ENCODE measurements at places on chromosomes 12 and 14.

DNA sequence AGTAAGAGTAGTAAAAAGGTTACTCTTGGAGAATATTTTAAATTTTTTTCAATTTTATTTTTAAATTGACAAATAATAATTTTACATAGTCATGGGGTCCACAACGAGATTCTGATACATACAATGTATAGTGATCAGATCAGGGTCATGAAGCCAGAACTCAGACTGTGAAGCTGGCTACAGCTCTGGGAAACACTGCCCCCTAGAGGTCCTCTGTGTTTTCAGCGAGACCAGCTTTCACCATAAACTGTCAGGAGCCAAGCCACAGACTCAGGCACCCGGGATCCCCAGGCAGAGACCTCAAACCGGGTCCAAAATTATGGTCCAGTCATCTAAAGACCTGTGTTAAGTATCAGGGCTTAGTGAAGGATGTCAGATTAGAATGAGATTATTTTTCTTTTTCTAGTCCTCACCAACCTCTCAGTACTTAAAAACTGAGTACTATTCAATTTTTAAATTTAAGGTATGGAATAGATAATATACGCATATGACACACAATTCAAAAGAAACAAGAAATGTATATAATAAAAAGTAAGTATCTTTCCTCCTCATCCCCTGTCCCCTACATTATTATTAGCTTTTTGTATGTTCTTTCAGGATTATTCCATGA lies 397.1 kb downstream of the MDGA2 start:
- no peaks in the 10 kb centered on the region for H3K27me3 ChIP-seq
- DNase-seq = no peak
- no peak overlapping the region for H3K4me3 ChIP-seq
- no peaks in the 10 kb centered on the region for H3K4me1 ChIP-seq

- no peak overlapping the region for H3K27ac ChIP-seq
- H3K27me3 ChIP-seq = no peaks in the 10 kb centered on the region
- H3K4me3 ChIP-seq = no peak overlapping the region
- H3K4me1 ChIP-seq = no peaks in the 10 kb centered on the region
- no peak for DNase-seq
These were observed 234.0 kb upstream of the HMGA2 start for GRCh38 chr12:65590318-65590717.

DNA sequence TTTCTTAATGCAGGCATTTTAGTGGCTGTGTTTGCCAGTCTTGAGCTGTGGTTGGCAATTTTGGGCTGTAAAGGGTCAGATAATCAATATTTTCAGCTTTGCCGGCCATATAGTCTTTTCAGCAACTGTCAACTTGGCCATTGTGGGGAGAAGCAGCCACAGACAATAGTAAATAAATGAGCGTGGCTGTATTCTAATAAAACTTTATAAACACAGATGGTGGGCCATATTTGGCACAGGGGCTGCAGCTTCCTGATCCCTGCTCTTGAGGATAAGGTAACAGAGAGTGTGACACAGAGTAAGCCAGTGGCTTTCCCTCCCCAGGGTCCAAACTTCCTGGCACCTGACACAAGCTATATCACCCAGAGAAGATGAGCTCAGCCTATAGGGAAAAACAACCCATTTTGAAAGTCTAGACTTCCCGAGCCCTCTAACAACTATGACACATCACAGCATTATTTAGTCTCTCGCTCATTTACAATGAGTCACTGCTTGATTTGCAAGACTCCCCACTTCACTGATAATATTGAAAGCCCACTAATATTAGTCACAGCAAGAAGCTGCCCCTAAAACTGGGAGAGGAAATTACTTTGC lies 163.1 kb upstream of the TMPO start:
- no peaks in the 10 kb centered on the region for H3K4me1 ChIP-seq
- no peak for DNase-seq
- no peak overlapping the region for H3K27ac ChIP-seq

- H3K4me1 ChIP-seq = peaks cover 25% of the 10 kb centered on the region
- no peak for DNase-seq
- no peaks in the 10 kb centered on the region for H3K27me3 ChIP-seq
- H3K36me3 ChIP-seq = no peaks in the 10 kb centered on the region
- H3K27ac ChIP-seq = no peak overlapping the region
These were observed 7.5 kb upstream of the CDCA4 start for GRCh38 chr14:105028251-105028927.

GRCh38 chr14:66101662-66102061 lies 384.5 kb upstream of the CCDC196 start:
- DNase-seq = no peak
- H3K4me3 ChIP-seq = no peak overlapping the region
- H3K36me3 ChIP-seq = no peaks in the 10 kb centered on the region
- no peaks in the 10 kb centered on the region for H3K4me1 ChIP-seq
- H3K27me3 ChIP-seq = peaks cover 5% of the 10 kb centered on the region

DNA sequence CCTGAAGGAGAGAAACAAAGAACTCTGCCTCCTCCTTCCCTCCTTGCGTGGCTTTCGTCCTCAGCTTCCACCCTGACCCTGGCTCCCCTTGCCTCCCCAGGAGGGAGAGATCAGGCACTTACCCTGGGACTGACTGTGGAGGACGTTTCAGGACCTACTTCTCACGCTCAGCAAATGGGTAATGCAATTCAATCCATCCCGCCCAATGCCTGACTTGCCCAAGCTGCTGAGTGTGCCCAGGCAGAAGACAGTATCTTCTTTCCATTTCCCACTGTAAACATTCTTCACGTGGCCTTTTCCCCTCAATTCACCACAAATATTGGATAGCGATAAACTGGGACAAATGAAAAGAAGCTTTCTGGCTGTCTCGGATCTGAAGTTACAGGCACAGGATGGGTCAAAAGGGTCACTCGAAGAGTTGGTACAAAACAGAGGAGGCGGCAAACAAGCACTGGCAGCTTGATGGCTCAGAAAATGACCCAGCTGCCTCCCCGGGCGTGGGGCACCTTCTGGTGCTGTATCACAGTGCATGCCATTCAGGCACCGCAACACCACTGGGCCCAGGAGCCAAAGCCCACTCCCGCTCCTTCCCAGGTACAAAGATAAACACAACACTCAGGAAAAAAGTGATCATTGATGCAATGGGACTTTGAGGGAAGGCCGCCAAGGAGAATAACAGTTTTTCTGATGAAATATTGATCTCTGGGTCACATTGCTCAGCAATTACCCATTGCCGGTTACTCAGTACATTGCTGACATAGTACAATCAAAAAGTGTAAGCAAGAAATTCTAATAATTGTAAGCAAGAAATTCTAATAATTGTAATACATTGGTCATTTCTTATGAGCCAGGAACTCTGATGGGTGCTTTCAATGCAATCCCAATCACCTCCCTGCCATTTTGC lies 65.8 kb downstream of the TRIM9 start:
- no peaks in the 10 kb centered on the region for H3K4me1 ChIP-seq
- no peak overlapping the region for H3K27ac ChIP-seq
- no peak overlapping the region for H3K4me3 ChIP-seq
- H3K36me3 ChIP-seq = no peaks in the 10 kb centered on the region

DNA sequence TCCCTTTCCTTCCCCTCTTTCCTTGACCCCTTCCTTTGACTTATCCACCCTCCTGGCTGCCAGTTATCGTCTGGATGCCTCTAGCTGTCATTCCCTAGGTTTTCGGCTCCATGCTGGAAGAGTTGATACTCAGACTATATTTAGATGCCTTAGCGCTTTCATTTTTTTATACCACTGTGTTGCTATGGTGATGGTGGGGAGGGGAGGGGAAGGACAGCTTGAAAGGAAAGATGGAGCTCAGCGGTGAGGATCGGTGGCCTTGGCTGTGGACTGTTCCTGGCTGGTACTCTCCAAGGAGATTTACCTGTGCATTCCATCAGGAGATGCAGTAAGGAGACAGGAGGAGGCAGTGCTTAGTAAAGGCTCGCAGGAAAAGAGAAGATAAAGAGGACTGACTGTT lies 108.7 kb downstream of the SLC8A3 start:
- no peaks in the 10 kb centered on the region for H3K27me3 ChIP-seq
- no peak overlapping the region for H3K4me3 ChIP-seq
- DNase-seq = no peak
- H3K36me3 ChIP-seq = no peaks in the 10 kb centered on the region
- no peaks in the 10 kb centered on the region for H3K4me1 ChIP-seq

Measured in T-cell (primary cell).